ENCODE measurements at places on chromosomes 11 and 22. TPM values are rescaled to one million over a fixed set of nuclear protein-coding genes. Genes with fewer than 3 reads are reported as not detected.
A peak's percentile ranks its signal among the peaks of the same experiment; 100 is the strongest.

DEFB131B gene
- total RNA-seq = not detected

FDXACB1 gene
- total RNA-seq = 1.8 TPM

DNA sequence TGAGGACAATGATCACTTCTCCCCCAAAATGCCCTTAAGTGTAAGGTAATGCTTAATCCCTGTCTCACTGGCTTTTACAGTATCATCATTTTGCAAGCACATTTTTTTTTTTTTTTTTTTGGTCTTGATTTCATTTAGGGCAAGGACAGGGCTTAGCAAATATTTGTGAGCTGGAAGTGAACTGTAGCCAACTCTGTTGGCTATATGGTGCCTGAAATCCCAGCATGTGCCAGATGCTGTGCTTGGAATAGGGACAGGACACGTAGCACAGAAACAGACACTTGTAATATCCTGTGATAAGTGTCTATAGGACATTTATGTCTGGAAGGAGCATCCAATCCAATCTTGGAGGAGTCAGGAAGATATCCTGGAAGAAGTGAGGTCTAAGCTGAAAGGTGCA, 198.3 kb downstream of the NAV2 start:
- DNase-seq = no peak
- H3K27ac ChIP-seq = no peak overlapping the region
- no peaks in the 10 kb centered on the region for H3K27me3 ChIP-seq
- peaks cover 4% of the 10 kb centered on the region for H3K36me3 ChIP-seq

DNA sequence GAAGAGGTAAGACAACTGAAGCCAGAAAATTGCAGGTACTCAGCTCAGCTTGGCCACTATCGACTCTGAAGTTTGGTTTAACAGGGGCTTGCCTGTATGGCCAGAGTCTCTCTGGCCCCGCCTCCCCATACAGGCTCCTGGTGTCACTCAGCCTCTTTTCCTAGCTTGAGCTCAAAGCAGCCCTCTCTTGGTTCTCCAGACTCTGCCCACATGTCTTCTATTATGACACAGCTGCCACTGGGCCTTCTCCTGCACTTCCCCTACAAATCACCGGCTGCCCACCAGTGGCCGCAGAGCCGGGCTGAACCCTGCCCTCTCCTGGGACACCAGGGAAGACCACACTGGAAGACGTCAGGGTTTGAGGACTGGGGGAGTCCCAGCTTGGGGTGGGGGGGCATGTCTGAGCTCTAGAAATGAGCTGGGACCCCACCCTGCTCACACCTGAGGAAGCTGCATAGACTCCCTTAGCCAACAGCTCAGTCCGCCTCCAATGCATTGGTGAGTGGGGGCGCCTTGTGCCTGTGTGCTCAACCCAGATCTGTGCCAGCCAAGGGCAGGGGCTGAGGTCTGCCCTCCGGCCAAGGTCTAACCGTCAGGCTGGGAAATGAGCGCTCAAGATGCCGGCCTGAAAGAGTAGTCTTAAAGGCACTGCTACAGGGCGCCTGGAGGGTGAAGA, 94.4 kb upstream of the LMO1 start:
- DNase-seq = no peak
- H3K27ac ChIP-seq = no peak overlapping the region
- H3K4me1 ChIP-seq = no peaks in the 10 kb centered on the region
- H3K36me3 ChIP-seq = no peaks in the 10 kb centered on the region
- H3K4me3 ChIP-seq = no peak overlapping the region

- H3K4me3 ChIP-seq = no peak overlapping the region
- H3K4me1 ChIP-seq = no peaks in the 10 kb centered on the region
- DNase-seq = no peak
- H3K27me3 ChIP-seq = peaks cover 92% of the 10 kb centered on the region
- no peak overlapping the region for H3K27ac ChIP-seq
- no peaks in the 10 kb centered on the region for H3K36me3 ChIP-seq
Measured at GRCh38 chr11:3194016-3194816, 24.4 kb downstream of the MRGPRG start.

- no peak overlapping the region for H3K27ac ChIP-seq
- H3K36me3 ChIP-seq = no peaks in the 10 kb centered on the region
- peaks cover 28% of the 10 kb centered on the region for H3K4me1 ChIP-seq
Measured at GRCh38 chr11:130819625-130820024, 96.7 kb downstream of the SNX19 start.

- H3K4me1 ChIP-seq = peaks cover 17% of the 10 kb centered on the region
- DNase-seq = peak; percentile 81
- H3K27me3 ChIP-seq = peaks cover 31% of the 10 kb centered on the region
- no peak overlapping the region for H3K27ac ChIP-seq
- H3K36me3 ChIP-seq = no peaks in the 10 kb centered on the region
- H3K4me3 ChIP-seq = no peak overlapping the region
Measured at GRCh38 chr11:65695459-65696241, 16.4 kb upstream of the KAT5 start.
